Right renal cortex interstitium (tissue), 3 donors: ENCODE measurements at places on chromosomes 6 and 20.

GRCh38 chr20:51335329-51335841, 207.1 kb downstream of the NFATC2 start:
- no peak for DNase-seq

DNA sequence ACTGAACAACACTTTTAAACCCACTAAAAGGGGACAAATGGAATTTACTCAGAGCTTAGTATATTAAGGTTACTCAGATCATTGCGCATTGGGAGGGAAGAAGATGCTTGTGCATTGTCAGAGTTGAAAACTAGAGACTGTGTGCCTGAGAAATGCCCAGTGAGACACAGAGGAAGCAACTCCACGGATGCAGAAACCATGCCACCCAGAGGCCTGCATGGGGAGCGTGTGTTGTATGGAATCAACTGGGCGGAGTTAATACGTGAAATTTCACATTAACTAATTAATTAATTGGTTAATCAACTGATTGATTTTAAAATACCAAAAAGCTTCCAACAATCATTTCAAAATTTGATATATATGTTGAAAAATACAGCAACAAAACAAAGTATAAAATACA, 391.6 kb downstream of the PLCB1 start:
- no peak for DNase-seq

DNA sequence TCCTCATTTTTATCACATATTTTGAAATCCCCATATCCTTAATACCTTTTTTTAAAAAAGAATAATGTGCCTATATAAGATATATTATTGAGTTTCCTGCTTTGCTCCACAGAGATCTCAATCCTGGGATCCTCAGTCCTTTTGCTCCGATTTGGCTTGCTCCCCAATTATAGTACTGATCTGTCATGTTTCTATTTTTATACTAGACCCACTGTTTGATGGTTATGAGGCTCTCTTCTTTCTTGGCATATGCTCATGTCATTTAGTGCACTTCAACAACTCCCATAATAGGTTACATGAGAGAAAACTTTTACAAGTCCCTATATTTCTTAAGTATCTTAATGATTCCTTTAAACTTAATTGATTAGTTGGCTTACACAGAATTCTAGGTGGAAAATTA, 958.5 kb upstream of the EPHA7 start:
- no peak for DNase-seq

- DNase-seq, result no peak
These were observed 32.8 kb upstream of the ZNF133 start for GRCh38 chr20:18255526-18255925.

- DNase-seq, result no peak
These were observed 473.9 kb downstream of the PKHD1 start for GRCh38 chr6:51613558-51613957.

- no peak for DNase-seq
These were observed 14.3 kb downstream of the B4GALT5 start for GRCh38 chr20:49699200-49699992.

DNA sequence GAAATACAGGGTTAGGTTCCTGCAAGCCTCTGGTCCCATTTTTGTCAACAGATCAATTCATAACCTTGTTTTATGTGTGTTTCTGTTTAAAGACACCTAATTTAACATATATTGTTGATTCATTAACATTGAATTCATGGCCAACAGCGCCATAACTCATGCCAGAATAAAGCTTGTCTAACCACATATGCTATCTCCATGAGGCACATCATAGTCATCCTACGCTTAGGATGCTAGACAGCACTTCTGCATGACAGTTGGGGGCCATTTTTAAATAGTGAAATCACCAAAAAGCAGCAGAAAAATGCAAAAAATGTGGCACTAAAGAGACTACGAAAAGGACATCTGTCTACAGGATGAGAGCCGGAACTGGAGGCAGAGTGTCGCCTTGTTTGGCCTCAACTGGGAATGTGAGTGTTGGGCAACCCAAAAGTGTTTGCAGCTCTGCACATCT, 37.9 kb downstream of the TRAM2 start:
- DNase-seq, result no peak

DNA sequence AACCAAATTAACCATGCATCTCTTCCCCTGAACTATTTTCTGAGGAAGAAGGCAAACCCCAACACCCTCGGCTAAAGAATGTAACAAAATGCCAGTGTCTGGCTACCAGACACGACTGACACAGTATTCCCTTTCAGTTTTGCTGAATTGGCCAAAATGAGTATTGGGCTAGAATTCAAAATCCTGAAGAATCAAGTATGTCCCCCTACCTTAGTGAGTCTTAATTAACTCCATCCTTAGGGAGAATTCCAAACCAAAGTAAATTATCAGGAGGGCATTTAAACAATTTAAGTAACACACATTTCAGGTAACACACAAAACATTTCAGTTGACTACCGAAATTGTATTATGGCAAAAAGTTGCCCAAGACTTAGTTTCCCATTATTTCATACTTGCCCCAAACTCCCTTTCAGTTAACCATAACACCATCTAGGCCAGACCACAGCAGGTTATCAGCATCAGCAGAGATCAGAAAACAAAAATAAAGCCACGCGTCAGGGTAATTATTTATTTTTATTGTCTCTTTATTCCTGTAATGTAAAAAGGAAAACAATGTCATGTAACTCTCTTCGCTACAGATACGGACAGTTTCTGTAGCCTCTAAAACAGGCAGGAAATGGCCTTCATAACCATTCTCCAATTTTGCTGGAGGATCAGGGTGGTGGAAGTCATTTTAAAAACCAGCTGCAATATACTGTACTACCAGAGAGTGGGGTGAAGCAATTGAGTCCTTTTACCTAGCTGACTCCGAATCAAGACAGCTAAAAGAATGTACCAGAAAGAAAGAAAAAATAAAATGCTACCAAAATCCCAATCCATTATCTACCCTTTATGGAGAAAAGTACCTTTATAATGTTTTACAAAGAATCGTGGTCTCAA, 1.9 kb downstream of the SNX5 start:
- DNase-seq, result no peak

GRCh38 chr6:150143516-150144293, 861 bp downstream of the PPP1R14C start:
- no peak for DNase-seq

- no peak for DNase-seq
These were observed 729.2 kb downstream of the DHX35 start for GRCh38 chr20:39691151-39691862.

GRCh38 chr6:88843040-88843439, 120.4 kb downstream of the RNGTT start:
- DNase-seq, result no peak

GRCh38 chr20:49521356-49521755, 38.9 kb upstream of the KCNB1 start:
- no peak for DNase-seq

GRCh38 chr6:105550955-105551620, 148.2 kb upstream of the PREP start:
- DNase-seq, result no peak

DNA sequence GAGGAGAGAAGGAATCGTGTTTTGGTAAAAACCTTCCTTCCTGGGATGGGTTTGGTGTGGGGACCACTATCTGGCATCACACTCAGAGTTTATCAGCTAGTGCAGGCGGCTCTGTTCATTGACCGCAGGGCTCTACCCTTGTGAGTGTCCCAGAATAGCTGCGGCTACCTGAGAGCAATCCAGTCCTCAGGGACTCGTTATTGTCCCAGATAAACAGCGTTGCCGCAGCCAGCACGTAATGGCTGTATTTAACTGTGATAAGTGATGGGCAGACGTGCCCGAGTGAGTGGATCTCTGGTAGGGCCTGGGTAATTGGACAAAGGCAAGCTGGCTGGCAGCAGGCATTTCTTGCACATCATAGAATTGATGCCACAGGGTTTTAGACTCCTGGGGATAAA, 163.3 kb downstream of the SOBP start:
- no peak for DNase-seq

DNA sequence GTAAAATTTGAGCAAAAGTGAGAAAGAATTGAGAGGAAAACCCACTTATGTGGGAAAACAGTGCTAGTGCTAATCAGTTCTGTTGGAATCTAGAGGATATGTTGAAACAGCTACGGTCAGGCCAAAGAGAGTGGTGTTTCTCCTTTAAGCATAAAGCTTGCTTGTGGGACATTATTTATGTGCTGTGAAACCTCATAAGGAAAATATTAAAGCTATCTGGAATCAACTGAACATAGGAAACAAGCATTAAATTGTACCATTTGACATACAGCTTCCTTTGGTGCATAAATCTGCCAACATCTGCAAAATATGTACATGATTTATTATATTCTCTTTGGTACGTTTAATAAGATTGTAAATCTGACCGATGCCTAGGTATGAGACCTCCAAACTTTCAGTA, 182.5 kb upstream of the PDE10A start:
- DNase-seq, result no peak

- DNase-seq, result no peak
These were observed 122.7 kb downstream of the TMEM242 start for GRCh38 chr6:157200611-157201010.

DNA sequence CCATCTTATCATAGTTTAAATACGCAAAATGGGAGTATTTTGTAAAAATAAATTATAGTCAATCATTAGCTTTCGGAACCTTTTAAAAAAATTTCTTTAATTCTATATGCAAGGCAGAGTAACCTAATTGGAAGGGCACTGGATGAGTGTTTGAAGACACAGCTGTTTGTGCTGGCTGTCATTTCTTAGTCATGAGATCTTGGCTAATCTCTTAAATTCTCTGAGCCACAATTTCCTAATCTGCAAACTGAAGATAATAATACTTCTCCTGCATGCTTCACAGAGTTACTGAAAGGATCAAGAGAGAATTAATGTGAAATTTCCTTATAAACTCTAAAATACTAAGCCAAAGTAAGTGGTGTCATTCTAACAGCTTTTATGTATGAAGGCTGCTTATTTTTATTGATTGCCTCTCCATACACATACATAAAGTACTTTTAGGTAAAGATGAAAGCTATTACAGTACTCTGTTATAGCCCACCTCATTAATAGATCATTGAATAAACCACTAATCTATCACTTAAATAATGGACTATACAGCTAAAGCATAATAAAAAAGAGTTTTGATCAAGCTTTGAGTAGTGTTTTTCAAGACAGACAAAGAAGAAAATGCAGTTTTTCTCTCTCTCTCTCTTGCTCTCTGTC, 383.7 kb upstream of the IRAK1BP1 start:
- DNase-seq, result no peak

GRCh38 chr20:63561624-63562396, 7.9 kb downstream of the FNDC11 start:
- DNase-seq, result no peak

DNA sequence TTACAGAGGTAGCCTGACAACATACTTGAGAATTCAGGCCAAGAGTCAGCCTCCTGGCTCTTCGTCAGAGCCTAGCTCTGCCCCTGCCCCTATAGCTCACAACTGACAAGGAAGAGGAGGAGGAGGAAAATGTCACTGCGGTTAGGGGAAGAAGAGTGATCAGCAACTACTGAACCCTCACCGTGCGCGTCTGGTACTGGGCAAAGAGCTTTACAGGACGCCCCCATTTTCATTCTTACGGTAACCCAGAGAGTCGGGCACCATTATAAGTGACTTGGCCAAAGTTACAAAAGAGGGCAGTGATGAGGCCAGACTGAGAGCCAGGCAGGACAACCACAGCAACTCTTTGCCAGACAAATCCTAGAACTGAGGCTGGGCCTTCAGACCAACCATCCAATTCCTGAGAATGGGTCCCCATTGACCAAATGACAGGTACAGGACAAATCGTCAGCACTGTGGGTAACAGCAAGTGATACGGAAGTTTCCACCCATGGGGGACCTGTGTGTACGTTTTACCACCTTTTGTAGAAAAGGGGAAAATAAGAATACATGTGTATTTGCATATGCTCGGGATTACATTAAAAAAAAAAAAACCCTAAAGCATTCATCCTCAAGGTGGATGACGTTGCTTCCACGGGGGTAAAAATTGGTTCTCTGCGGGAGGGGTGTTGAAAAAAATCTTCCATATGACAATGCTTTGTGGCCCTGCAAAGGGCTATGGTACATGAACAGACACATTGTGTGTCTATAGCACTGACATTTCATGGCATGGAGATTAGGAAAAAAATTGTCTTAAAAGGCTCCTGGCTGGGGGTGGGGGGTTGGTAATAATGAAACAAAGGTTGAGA, 118.0 kb downstream of the NFATC2 start:
- no peak for DNase-seq

GRCh38 chr20:1363522-1363921, 29.3 kb downstream of the FKBP1A start:
- no peak for DNase-seq

- DNase-seq, result no peak
These were observed 25.0 kb upstream of the FAM217A start for GRCh38 chr6:4103929-4104328.

DNA sequence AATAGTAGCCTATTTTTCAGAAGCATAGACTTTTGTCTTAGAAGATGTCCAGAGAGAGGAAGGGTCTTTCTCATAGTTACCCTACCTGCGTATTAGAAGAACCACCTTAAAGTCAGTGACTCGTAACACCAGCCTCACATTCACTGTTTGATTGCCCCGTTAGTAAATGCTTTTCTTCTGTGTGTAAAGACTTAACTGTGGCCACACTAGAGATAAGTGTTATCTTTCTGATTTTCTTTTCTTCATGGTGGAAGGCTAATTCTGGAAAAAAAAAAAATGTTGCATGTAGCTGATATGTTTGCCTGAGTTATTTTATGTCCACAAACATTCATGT, 83.9 kb downstream of the SAMD3 start:
- no peak for DNase-seq

- no peak for DNase-seq
These were observed 96.2 kb downstream of the RTN4IP1 start for GRCh38 chr6:106533054-106533453.

- no peak for DNase-seq
These were observed 7.3 kb upstream of the DOK5 start for GRCh38 chr20:54468082-54468481.
